Ovary (tissue), 10 donors: ENCODE measurements at places on chromosomes 5 and 9.

DNA sequence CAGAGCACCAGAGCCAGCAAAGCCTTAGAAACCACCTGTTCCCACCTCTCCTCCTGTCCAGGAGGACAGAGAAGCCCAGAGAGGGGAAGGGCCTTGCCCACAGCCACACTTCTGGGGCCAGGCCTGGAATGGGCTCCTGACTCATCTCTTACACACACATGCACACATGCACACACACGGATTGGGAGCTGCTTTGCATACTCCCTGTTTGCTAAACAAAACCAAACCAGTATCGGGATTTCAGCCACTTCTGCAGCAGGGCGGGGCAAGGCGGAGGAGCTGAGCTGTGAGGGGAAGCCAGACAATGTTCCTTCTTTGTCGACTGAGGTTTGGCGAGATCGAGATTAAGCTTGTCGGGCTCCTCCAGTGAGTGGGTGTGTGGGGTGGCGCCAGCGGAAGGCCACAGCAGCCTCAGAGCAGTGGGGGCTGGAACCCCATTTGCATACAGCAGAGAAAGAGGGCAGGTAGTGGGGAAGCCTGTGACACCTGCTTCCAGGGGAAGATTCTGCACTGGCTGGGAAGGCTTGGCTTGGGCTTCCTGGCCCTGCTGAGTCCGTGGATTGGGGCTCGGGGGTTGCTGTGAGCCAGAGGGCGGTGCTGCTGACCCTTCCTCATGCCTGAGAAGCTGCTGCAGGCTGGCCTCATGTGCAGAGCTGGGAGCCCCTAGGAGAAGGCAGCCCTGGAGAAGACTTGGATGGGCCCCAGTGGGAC, 16.1 kb downstream of the GFI1B start:
- DNase-seq: no peak

- peak; percentile 95 for DNase-seq
Observed at GRCh38 chr9:113056191-113057106, at the start of gene ZFP37. TSS of gene ZFP37 (minus strand) at chr9:113056724. CDS start at chr9:113056688, 36 bp downstream.

DNA sequence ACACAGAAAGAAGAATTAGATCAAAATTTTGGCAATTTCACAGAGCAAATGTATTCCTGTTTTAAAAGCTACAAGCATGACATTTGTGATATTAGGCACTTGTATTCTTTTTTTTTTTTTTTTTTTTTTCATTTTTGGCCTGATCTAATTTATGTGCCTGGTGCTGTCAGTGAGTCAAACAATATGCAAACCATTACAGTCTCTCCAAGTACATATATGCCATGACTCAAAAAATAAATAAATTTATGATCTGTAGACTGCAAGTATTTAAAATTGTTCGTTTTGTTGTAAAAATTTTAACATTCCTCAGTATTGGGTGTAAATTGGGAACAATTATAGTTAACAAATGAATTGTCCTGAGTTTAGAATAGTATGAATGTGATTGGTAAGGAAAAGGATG, 51.4 kb downstream of the CDH9 start:
- no peak for DNase-seq

- no peak for DNase-seq
Observed at GRCh38 chr5:54837093-54837492, 148.3 kb downstream of the ESM1 start.

GRCh38 chr5:152282331-152282730, 122.7 kb downstream of the NMUR2 start:
- no peak for DNase-seq

DNA sequence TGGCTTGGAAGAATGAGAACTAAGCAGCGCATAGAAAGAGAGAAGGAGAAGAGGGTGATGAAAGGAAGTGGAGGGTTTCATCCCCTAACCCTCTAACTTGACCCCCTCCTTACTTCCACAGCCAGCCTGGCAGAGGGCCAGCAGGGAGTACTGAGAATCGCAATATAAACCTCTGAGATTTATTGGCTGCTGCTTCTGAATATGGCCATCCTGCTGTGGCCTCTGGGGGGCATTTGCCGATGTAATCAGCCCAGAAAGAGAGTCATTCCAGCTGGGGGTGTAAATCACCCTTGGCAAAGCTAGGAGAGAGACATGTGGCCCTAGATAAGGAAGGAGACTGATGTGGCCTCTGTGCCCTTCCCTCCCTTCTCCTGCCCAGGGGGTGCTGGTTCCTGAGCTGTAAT, 960 bp upstream of the GFRA3 start:
- DNase-seq: no peak

DNA sequence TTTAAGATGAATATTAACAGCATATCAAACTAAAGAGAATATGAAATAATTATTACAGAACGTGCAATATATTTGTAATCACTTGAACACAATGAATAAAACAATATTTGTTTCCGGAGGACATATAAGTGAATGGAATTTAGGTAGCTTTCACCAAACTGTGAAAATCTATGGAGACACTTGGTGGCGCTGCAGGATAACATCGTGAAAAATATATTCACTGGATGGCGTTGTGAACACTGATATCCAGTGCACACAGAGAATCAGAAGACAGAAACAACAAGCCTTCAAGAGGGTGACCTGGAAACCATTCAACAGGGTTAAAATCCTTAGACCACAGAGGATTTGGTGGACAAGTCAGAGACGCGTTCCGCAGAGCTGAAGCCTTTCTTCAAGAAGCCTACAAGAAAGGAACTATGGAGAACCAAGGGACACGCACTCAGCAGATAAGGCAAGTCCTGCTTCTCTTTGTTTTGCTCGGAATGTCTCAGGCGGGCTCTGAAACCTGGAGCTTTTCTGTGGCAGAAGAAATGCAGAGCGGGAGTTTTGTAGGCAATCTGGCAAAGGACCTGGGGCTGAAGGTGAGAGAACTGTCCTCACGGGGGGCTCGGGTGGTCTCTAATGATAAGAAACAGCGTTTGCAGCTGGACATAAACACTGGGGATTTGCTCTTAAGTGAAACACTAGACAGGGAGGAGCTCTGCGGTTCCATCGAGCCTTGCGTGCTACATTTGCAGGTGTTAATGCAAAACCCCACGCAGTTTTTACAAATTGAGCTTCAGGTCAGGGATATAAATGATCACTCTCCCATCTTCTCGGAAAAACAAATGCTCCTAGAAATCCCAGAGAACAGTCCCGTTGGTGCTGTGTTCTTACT, at the start of gene PCDHB11:
PCDHB11 (plus strand) TSS at position 269 of the 877 bp plus-strand sequence; CDS start at position 417, 148 bp downstream.
- no peak for DNase-seq

GRCh38 chr5:160378330-160378729, 7.9 kb upstream of the C1QTNF2 start:
- no peak for DNase-seq

- DNase-seq: no peak
Observed at GRCh38 chr9:38208206-38208901, 139.3 kb upstream of the SHB start.

- DNase-seq: no peak
Observed at GRCh38 chr9:109159583-109159982, 7.5 kb downstream of the FRRS1L start.

GRCh38 chr5:141618030-141618803, 583 bp downstream of the DIAPH1 start:
- DNase-seq: peak; percentile 52

- no peak for DNase-seq
Observed at GRCh38 chr9:91785447-91785842, 164.6 kb downstream of the ROR2 start.

- no peak for DNase-seq
Observed at GRCh38 chr5:159917994-159918393, 1.7 kb downstream of the ADRA1B start.

DNA sequence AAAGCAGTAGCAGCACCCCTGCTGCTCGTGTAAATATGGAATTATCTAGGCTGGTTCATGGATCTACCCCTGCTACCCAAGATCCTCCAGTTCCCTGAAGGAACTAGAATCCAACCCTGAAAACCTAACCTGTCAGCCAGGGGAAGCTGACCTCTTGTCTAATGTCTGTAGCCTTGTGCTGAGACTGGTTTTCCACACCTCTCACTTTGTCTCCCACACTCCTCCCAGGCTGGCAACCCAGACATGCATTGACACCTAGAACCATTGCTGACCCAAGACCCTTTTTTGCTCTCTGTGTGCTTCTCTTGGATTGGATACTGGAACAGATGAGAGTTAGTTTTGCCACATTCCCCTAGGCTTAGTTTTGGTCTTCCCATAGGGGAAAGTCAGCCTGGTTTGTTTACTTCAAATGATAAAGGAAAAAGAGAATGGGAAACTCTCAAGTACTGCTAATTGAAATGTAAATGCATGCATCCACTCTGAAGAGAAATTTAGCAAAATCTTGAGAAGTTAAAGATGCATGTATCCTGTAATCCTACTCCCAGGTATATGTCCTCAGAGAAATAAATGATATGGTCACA, 36.6 kb upstream of the NR4A3 start:
- DNase-seq: no peak

DNA sequence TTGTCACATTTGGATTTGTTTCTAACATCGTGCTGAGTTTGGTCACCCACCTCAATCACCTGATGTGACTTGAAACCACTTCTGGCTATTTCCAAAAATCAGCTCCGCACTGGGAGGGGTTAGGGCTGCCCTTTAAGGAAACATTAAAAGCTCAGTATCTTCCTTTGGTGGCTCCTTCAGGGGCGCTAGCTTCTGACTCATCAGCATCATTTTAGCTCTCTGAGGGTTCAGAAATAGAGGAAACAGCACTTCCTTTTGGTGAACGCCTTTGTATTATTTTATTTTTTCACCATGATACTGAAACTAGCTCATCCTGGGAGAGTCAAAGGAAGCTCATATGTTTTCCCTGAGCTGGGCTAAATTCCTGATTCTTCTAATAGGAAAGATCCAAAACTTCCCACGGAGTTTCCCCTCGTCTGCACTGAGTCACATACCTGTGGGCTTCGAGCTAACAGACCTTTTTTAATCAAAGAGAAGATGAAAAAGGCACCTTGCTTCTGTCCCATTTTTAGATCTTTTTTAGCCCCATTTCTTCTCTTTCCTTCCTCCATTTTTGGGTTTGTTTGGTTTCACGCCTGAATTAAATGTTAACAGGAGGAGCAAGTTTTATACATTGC, 48.2 kb downstream of the ROPN1L start:
- no peak for DNase-seq

DNA sequence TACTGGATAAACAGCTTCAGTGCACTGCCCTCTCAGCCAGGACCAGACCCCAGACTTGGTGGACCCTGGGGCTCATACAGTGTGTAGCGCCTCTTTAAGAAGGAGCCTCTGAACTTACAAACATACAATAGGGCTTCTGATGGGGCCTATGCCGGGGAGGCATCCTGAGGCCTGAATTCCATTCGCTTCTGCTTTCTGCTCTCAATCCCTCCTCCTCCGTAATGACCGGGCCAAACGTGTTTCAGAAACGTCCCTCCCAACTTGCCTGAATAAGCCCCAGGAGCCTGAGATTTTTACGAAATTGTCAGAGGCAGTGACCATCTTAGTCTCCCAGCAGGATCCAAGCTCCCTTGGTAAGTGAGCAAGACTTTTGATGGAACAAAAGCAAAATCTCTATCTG, 128.1 kb upstream of the BOD1 start:
- DNase-seq: no peak

DNA sequence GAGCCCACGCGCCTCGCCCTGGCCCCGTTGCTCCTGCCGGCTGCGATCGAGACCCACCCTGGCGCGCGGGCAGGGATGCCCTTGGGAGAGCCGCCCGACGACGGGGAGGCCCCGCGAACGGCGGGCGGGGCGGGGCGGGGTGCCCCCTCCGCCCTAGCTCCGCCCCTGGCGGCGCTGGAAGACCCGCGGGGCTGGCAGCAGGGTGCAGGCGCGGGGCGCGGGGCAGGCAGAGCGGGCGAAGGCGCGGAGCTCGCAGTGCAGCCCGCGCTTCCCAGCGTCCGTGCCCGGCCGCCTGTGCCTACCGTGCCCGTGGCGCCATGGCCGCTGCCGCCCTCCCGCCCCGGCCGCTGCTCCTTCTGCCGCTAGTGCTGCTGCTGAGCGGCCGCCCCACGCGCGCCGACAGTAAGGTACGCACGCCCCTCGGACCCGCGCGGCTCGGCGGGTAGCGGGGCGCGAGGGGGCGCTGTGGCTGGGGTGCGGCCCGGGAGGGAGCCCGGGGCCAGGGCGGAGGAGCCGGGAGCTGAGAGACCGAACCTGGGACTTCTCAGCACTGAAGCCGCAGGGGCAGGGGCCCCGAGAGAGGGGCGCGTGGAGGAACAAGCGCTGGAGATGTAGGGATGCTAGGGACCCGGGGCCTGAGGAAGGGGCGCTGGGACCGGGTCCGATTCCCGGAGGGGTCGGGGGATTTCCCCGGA, at the start of gene OLFML2A:
OLFML2A (plus strand) TSS at position 180 of the 695 bp plus-strand sequence; CDS start at position 318, 138 bp downstream.
- DNase-seq: no peak

DNA sequence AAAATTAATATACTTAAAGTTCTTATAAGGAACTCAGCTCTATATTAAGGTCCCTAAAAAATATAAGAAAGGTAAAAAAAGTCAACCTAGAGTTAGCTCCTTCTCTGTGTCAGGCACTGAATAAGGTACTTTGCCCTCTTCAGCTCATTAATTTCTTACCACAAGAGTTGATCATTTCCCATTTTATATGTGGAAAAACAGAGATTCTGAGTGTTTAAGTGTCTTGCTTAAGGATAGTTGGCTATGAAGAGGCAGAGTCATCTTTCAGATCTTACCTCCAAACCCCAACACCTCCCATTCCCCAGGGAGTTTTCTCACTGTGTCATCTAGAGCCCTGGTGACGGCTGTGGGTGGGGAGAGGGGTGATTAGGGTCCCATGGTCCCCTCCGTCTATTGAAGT, 40.6 kb downstream of the INSYN2B start:
- no peak for DNase-seq

DNA sequence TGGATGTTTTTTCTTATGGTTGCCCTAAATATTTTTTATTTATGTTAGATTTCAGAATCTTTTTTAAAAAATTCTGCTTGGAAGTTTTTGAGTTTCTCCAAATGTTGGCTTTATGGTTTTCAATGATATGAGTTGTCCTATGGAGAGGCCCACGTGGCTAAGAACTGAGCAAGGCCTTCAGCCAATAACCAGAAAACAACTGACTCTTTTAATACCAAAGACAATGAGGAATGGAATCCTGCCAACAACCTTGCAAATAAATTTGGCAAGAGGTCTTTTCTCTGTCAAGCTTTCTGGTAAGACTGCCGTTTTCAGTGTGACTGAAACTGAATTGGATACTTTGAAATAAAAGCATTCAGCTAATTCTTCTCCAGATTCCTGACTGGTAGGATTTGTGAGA, 1740.1 kb upstream of the WWC1 start:
- DNase-seq: no peak

- no peak for DNase-seq
Observed at GRCh38 chr5:6791031-6791430, 77.8 kb downstream of the TENT4A start.

- DNase-seq: no peak
Observed at GRCh38 chr9:98251551-98251950, 3.9 kb downstream of the TBC1D2 start.
